Activated T-helper 1 cell treated with anti-CD3 and anti-CD28 coated beads, Interleukin-2, amount 50 U/mL, for 16 hours (primary cell): ENCODE measurements at places on chromosomes 2 and 18.

GRCh38 chr2:16475586-16475985 lies 190.0 kb downstream of the CYRIA start:
- DNase-seq: no peak

- DNase-seq: no peak
These were observed 153.0 kb downstream of the ZFP36L2 start for GRCh38 chr2:43073401-43073825.

DNA sequence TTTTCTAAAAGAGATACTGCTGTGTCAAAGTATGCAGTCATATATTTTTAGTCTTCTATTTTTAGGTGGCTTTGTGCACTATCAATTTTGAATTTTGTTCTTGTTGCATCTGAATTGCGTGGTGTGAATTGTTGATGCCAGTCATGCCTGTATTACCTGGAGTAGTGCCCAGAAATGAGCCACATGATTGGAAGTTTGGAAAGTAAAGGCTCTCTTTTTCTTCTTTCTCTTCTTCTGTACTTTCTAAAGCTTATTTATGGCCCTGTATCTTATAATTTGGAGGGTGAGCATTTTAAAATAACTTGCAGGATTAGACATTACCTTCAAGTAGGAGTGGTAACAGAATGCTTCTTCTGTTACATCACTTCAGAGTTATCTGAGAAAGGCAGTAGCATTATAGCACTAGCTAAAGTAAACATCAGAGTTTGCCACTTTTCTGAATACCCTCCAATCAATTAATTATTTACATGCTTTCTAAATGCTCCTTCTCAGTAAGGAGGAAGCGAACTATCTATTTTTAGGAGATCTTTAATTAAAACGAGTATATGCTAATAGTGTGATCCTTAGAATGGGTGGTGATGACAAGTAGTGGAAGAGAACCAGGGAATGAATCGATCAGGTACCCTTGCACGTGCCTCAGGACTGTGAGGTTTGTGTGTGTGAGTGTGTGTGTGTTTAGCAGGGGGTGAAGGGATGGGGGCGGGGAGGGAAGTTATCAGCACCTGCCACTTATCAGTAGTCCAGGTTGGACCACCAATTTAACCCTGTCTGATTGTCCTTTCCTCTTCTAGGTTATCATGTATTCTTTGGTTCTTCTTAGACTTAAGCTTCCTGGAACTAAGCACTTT lies 112.5 kb downstream of the MAP3K20 start:
- no peak for DNase-seq

GRCh38 chr2:149037851-149038250 lies 648 bp upstream of the LYPD6B start:
- no peak for DNase-seq

GRCh38 chr2:181780047-181780651 lies 99.8 kb upstream of the NEUROD1 start:
- no peak for DNase-seq

GRCh38 chr2:128832946-128833663 lies 514.4 kb upstream of the HS6ST1 start:
- DNase-seq: no peak

GRCh38 chr2:68684197-68684596 lies 40.8 kb downstream of the PROKR1 start:
- no peak for DNase-seq

DNA sequence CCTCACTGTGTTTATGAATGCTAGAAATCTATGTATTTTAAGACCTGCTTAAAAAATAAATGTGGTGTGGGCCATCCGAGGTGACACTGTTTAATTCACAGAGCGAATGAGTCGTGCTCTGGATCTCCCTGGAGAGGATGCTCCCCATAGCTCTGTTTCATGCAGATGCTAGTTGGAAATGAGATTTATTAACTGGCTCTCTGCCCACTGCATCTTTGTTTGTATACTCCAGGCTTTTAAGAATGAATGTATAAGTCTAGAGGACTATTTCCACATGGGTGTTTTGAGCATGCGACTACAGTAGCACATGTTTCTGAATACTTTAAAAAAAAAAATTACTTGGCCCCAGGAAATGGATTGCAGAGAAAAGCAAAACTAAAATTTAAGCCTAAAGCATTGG lies 3.9 kb downstream of the MAPRE2 start:
- DNase-seq: no peak

- DNase-seq: no peak
These were observed 117.3 kb downstream of the PIGN start for GRCh38 chr18:62069556-62069955.

DNA sequence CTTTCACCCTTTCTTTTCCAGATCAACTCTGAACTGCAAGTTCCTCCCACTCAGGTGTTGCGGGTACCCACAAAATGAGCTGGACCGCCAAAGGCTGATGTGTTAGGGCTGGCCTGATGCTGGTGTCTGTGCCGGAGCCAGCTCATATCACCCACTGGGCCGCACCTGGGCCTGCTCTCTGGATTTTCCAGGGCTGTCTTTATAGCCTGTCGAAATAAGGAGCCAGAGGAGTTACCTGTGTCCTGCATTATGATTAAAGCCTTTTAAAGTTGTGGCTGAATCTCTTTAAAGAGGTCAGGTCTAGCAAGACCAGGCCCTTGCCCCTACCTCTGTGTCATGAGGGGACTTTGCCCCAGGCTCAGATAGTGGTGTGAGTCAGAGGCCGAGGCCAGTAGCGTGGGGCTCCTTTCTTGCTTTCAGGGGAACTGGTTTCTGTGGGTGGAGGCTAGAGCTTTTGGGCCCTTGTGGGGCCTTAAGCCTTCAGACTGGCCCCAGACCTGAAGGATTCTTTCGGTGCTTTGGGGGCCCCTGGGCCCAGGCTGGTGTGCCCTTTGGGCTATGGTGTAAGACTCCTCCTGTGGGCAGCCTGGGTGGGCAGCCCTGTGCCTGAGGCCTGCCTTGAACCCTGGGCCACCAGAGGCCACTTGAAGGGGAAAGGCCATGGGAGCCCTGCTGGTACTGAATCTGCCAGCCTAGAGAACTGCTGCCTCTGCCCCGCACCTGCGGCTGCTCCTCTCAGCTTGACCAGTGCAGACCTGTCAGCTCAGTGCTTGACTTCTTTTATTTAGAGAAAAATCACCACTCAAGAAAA lies 21.3 kb downstream of the OTOF start:
- no peak for DNase-seq

DNA sequence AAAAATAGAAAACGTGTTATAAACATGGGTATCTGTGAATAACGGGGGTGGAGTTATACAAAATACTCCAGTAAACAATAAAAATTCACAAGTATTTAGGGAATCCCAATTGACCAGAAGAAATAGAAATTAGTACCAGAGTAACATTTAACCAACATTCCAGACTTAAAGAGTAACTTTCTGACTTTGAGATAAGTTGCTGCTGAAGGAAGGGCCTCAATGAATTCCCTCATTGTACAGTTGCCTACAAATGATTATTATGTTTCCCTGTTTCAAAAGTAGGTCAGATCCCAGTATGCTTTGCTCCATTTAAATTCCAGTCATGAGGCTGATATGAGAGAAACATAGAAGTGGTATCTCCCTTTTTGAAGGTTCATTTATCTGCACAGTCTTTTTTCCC lies 88.3 kb upstream of the KCNH7 start:
- no peak for DNase-seq

DNA sequence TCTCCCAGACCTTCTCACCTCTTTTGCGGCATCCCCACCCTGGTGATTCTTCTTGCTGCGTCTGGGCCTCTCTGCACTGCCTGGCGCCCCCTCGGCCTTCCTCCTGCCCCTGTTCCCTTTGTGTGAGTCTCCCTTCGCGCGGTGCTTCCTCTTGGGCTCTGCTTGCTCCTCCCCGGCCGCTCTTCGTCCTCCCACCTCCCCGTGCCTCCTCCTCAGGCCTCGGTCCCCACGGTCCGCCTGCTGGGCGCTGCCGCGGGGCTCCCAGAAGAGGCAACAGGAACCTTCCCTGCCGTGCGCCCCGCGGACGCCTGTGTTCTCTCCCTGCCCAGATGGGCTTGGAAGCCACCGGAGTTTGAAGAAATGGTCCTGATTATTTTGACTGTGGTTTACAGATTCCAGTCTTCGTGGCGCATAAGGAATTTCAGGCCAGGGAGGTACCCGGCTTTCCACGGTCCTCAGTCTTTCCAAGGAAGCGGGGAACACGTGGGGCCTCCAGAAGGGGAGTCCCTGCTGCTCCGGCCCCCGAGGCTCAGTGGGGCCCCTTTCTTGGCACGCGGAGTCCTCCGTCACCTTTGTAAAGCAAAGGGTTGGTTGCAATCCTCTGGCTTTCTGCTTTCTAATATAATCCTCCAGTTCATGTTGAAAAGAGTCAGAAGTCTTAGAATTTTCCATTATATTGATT lies 13.1 kb downstream of the RNU2-63P start:
- DNase-seq: no peak

DNA sequence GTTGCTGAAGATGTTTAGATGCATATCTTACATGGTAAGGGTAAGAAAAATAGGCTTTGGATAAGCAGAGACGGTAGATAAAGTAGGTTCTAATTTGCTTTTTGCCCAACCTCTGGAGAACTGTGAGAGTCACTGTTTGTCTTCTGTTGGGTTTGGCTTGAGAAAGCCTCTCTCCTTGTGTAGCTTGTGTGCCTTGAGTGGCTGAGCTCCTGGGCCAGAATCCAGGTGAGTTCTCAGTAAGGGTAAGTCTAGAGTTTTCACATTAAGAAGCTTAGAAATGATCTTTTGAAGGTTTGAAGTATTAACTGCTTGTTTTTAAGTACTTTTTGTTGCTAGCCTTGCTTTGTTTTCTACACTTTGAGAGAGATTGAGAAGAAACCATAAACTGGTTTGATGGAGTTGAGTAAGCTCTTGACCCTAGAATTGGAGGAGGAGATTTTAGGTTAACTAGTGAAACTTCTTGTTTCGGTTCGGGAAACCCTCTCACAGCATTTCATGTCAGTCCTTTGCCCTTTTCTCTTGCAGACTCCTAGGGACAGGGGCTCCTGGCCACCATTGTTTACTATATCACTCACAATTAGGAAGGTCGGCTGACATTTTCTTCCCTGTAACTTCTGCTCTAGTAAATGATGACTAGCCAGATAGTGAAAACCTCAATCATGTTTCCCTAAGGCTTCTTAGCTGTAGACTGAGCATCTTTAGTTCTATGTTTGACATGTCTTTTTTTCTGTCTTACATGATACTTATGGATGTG lies 26.0 kb downstream of the MAP4K4 start:
- no peak for DNase-seq

DNA sequence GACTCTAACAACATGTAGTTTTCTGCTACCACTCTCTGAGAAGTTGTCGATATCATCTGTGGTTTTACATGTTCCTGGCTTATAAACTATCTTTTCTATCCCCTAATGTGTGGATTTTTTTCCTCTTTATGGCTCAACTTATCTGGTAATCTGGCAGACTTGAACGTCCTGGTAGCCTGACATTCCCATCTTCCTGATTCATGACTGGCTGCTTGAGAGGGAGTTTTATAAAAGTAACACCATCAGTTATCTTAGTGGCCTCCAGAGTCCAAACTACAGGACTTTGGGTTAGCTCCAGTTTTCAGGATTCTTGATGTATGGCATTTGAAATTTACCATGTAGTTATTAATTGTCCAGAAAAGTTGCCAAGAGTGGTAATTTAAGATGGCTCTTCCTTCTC lies 174.0 kb upstream of the GULP1 start:
- DNase-seq: no peak

DNA sequence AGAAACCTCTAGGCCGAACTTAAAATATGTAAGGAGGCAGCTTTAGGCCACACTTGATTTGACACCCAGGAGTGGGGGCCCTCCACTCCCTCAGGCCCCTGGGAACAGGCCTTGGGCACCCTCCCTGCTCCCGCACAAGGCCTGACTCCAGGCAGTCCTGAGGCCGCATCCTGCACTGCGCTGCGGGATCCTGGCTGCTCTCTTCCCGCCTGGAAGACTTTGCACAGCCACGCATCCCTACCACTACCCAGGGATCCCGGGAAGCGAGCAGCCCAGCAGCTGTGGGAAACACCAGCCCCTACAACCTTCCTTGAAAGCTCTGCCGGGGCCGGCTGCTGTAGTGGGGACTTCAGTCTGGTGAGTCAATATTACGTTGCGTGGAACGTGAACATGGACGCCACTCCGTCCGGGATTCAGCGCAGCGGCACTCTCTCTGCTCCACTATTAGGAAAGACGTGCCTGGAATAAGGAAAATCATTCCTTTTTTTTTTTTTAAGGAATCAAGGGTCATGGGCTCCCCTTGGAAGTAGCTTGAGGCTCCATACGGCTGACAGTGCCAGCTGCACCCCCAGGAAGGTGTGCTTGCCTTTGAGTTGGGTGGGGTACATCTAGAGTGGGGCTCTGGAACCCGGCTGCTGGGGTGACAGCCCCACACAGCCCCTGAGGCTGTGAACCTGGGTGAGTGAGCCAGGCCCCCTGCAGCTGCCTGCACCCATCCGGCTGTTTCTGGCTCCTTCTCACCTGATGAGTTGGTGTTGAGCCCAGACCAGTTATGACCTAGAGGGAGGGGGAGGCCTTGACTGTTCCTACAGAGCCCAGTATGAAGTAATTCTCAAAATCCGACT lies 119.2 kb upstream of the TMEM18 start:
- no peak for DNase-seq

DNA sequence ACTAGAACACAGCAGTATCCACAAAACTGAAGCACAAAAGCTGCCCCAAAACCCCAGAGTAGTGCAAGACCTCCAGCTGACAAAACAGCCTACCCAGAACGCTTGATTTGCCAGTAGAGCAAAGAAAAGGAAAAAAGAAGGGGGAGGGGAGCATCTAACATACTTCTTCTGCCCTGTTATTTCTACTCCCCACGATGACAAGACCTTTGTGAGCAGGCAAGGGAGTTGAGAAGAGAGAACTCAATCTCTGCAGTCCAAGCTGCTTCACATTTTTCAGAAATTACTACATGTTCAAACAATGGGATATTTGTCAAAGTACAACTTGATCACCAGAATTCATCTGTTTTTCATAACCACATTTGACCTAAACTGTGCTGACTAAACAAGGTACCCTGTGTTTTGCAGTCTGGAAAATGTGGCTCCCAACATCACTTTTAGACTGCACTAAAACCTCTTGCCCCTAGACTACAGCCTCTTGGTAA lies 286.7 kb downstream of the EXOC6B start:
- DNase-seq: no peak

DNA sequence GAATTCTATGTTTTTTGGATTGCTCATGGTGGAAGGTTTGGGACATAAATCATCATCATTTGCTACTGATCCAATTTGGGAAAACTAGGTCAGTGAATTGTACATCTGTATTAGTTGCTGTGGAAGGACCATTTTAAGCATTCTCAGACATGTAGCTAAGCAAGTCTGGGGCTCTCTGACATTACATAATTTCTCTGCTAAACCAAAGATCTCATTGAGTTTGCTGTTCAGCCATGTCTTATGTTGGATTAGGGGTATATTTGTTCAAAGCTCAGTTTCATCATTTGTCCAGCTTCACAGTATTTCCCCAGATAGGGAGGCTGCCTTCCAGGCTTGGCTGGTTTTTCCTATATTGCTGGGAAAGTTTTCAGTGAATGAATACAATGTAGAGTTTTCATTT lies 399.7 kb downstream of the MTX2 start:
- no peak for DNase-seq

DNA sequence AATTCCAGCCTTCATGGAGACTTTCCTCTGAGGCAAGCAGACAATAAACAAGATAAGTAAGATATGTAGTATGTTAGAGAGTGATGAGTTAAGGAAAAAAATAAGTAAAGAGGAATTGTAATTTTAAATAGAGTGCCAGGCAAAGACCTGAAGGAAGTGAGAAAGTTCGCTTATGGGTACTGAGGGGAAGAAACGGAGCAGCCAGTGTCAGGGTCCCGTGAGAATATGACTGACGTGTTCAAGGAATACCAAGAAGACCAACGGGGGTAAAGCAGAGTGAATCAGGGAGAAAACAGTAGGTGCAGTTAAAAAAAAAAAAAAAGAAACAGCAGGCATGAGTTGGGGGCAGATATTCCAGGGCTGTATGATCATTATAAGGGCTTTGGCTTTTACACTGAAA lies 45.1 kb downstream of the ARHGEF33 start:
- DNase-seq: no peak

- no peak for DNase-seq
These were observed 337.4 kb upstream of the ID2 start for GRCh38 chr2:8344144-8345097.
